Ascending aorta (tissue), 2 donors: ENCODE measurements at places on chromosomes 2 and 18.

DNA sequence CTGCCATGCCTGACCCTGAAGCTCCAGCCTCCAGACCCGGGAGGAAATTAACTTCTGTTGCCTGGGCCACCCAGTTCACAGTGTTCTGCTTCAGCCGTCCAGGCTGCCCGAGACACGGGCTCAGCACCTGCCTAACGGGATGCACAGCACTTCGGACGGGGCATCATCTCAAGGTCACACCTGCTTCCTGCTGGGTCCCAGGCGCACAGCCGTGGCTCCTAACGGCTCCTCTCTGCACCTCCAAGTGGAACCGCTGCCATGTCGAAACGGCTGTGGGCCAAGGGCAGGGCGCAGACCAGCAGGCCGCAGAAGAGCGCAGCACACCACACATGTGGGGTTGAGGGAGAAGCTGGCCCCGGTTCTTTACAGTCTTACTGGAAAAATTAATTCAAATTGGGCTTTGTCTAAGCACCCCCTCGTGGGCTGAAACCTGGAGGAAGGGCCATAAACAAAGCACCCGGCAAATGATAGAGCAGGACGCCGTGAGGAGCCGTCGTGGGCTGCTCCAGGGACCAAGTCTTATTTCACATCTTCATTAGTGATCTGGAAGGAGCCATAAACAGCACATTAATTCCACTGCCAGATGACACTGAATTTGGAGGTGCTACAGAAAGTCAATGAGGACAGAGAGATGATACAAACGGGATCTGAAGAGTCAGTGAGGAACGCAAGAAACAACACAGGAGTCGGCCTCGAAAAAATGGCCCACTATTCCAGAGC, 59.6 kb downstream of the EIPR1 start:
- no peak for DNase-seq

GRCh38 chr2:134745023-134745422, 26.2 kb upstream of the TMEM163 start:
- DNase-seq, result no peak

GRCh38 chr2:215083146-215083545, 55.3 kb downstream of the ABCA12 start:
- DNase-seq, result no peak

- no peak for DNase-seq
Observed at GRCh38 chr18:78972930-78973331, 6.7 kb upstream of the SALL3 start.

DNA sequence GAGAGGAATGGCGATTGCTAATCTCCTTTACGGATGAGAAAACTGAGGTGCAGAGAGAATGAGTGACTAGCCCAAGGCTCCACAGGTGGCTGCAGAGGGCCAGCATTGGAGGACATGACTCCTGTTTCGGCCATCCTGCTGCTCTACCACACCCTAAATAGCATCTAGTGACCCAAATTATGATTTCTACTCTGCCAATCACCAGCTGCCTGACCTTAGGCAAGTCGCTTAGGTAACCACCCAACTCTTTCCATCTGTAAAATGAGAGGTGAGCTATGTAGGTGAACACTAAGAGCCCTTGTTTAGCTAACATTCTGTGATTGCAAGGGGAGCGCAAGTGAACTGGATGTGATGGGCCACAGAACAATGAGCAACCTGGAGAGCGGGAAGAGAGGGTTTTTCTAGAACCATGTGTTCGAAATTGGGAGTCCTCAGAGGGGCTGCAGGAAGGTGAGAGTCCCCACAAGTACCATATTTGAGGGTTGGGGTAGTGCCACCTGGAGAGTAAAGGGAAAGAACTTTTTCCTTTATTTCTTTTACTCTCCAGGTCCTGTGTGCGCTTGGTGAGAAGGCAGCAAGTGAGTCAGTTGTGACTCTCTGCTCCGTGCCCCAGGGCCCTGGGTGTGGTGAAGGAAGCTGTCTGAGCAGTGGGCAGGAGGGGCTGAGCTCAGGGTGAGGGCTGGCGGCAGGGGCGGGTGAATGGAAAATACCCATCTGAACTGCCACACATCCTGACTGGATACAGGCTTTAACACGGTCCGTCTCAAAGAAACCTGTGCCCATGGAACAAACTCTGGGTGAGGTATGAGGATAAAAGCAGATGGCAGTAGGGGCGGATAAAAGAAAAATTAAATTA, 2.4 kb downstream of the CYP27C1 start:
- no peak for DNase-seq

DNA sequence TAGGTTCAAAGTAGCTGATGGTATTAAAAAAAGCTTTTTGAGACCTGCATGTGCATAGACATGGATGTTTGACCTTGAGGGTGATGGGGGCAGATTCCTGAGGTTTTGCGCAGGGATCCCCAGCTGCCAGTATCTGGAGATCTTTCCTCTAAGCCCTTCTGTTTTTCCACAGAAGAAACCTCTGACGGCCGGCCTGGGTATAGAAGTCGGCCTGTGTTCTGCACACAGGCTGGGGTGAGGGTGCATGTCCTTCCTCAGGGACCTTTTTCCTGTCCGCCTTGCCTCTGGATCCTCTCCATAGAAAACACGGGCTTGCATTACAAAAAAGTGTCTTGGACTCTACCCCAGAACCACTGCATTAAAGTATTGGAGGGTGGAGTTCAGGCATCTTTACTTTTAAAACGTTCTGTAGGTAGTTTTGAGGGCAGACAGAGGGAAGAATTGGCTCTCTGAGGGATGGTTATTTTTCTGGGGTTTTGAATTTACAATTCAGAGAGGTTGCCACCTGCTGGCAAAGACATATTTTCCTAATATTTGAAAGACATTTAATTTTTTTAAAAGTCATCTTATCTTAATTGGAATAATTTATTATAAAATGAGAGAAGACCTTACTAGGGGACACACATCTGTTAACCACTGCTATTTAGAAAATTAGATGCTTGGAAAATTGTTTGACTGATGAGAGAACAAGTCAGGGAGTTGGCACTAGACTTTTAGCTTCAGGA, 350.6 kb downstream of the DCDC2C start:
- no peak for DNase-seq

GRCh38 chr2:98554116-98554861, 54.0 kb downstream of the COA5 start:
- no peak for DNase-seq

- DNase-seq, result peak; percentile 41
Observed at GRCh38 chr18:45553723-45554388, 61.4 kb upstream of the SLC14A2 start.

DNA sequence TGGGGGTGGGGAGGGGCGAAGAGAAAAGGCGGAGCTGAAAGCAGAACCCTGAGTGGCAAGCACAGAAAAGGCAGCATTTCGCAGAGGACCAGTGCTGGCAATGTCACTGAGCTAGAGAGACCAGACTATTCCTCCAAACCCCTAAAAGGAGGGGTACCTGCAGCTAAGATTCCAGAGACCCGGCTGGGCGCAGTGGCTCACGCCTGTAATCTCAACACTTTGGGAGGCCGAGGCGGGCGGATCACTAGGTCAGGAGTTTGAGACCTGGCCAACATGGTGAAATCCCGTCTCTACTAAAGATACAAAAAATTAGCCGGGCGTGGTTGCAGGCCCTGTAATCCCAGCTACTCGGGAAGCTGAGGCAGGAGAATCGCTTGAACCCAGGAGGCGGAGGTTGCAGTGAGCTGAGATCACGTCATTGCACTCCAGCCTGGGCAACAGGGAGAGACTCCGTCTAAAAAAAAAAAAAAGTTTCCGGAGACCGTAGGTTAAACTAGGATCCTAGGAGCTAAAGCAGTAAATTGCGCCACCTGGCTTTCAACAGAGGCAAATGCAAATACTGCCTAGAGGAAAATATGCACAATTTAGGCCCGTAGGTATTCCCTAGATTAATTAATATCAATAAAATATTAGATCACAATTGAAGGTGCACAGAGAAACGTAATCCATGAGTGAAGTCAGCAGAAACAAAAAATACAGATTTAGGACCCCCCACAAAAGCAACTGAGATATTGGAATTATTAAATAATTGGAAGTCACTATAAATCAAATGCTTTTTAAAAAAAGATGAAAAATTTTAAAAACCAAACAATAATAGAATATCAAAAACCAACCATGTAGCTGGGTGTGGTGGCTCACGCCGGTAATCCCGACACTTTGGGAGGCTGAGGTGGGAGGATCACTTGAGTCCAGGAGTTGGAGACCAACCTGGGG, 4.9 kb downstream of the UCN start:
- no peak for DNase-seq

- DNase-seq, result no peak
Observed at GRCh38 chr18:9951022-9951859, 37.4 kb downstream of the VAPA start.

GRCh38 chr18:58453167-58453808, 175.6 kb downstream of the ALPK2 start:
- no peak for DNase-seq
